ENCODE measurements at places on chromosomes 1 and 21.

DNA sequence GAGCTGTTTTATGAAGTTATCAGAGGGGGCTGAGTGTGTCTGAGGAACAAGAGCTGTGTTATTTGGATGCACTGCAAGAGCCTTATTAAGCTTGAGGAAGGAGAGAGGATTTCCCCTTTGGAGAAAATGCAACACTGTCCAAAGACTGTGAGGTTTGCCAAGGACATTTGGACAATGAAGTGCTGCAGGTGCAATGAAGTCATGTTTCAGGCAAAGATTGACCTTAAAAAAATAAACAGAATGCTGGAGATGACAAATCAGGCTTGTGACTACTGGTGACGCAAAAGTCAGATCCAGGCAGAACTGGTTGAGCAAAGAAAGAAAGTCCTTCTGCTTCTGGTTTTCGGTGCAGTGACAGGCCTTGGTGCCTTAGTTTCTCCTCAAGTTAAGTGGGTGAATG, 125.2 kb upstream of the KIAA0040 start:
- DNase-seq: no peak

- no peak for DNase-seq
Observed at GRCh38 chr1:201739492-201740085, 89.4 kb upstream of the IPO9 start.

DNA sequence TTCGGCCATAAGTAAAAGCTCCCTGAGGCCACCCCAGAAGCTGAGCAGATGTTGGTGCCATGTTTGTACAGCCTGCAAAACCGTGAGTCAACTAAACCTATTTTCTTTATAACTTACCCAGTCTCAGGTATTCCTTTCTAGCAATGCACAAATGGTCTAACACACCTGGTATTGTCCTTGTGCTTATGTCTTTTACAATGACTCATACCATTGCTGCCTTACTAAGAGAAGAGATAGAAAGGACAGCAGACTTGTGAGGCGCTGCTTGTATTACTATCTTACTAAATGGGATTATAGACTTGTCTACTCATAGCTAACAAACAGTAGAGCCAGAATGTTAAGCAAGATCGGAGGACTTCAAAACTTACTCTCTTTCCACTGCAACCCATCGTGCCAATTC, 18.5 kb upstream of the CYYR1 start:
- DNase-seq: no peak

DNA sequence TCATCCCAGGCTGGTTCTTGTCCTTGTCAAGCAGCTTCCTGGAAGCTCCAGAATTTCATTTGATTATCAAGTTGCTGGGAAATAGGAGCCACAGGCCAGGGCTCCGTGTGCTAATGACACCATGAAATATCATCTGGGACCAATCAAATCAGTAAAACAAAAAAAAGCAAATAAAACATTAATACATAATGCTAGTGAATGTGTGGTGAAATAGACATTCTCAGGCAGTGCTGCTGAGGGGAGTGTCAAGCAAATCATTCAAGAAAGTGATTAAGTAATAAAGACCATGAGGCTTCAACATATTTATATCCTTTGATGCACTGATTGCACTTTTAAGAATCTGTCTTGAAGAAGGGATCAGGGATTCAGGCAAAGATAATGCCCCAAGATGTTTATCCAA, 213.7 kb downstream of the MATN1 start:
- no peak for DNase-seq

DNA sequence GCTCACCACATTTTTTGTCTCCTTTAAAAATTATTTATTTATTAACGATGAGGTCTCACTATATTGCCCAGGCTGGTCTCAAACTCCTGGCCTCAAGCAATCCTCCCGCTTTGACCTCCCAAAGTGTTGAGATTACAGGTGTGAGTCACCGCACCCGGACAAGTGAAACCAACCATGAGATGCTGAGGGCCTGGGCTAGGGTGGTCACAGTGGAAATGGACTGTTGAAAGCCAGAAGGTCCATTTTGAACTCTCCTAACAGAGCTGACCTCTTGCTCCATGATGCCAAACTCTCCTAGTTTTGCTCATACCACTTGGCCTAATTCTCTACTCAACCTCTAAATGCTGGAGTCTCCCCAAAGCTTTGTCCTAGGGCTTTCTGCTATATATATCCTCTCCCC, 109.1 kb downstream of the SLC45A1 start:
- no peak for DNase-seq

GRCh38 chr1:236850077-236850979, 55.2 kb downstream of the MTR start:
- no peak for DNase-seq

DNA sequence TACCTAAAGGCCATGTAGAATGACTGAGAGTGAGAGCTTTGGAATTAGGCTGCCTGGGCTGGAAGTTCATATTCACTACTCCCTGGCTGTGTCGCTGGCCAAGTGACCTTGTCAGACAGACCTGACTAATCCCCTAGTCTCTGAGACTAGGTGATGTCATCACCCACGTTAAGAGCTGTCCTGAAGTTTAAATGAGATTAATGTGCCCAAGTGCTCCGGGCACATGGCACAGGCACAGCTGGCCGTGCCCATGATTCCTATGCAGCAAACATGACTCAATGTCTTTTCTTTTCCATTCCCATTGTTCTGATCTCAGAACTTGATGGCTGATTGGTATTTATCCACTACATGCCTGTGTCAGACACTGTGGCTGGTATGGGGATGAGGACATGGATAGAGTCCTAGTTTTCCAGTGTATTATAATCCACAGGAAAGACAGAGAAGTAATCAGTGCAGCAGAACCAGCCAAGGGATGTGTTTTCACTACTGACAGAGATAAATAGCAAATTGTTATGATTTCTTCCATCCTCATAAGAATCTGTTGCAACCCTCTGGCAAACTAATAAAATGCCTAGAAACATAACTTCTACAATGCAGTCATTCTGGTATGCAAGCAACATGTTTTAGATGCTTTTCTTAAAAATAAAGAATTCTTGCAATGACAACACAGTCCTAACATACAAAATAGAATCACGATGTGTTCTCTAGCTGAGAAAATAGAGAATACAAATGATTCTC, 180.9 kb downstream of the PCP4 start:
- no peak for DNase-seq

DNA sequence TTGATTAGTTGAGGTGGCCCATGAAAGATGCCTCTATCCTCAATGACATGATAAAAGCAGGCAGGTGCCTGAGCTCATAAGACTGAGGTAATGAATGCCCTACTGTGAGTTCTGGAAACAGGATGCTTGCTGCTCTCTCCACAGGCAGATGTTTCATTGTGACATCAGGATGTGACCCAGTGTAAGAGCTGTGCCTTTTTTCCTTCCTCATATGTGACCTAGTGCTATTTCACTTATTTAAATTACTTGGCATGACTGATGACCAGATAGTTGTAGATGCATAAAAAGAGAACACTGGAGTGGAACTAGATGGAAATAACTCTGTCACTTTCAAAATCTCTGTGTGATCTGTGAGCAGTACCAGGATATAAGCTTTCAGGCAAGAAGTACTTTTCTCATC, 31.9 kb downstream of the KIF14 start:
- DNase-seq: no peak

DNA sequence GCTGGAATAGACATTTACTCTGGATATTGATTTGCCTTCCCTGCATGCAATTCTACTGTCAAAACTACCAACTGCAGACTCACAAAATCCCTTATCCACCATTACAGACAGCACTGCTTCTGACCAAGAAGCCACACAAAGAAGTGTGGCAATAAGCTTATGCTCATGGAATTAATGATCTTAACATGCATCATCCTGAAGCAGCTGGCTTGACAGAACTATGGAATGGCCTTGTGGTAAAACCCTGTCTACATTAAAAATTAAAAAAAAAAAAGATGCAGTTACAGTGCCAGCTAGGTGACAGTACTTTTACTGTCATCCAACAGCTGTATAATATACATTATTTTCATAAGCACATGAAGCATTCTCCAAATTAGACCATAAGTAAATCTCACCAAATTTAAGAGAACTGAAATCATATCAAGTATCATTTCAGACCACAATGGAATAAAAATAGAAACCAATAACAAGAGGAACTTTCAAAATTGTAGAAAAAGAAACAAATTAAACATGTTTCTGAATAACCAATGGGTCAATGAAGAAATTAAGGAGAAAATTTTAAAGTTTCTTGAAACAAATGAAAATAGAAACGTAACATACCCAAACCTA, 70.7 kb downstream of the SCMH1 start:
- DNase-seq: no peak

- no peak for DNase-seq
Observed at GRCh38 chr1:204222764-204223055, 8.9 kb upstream of the GOLT1A start.

- DNase-seq: no peak
Observed at GRCh38 chr1:92791487-92792066, 6.7 kb upstream of the EVI5 start.

DNA sequence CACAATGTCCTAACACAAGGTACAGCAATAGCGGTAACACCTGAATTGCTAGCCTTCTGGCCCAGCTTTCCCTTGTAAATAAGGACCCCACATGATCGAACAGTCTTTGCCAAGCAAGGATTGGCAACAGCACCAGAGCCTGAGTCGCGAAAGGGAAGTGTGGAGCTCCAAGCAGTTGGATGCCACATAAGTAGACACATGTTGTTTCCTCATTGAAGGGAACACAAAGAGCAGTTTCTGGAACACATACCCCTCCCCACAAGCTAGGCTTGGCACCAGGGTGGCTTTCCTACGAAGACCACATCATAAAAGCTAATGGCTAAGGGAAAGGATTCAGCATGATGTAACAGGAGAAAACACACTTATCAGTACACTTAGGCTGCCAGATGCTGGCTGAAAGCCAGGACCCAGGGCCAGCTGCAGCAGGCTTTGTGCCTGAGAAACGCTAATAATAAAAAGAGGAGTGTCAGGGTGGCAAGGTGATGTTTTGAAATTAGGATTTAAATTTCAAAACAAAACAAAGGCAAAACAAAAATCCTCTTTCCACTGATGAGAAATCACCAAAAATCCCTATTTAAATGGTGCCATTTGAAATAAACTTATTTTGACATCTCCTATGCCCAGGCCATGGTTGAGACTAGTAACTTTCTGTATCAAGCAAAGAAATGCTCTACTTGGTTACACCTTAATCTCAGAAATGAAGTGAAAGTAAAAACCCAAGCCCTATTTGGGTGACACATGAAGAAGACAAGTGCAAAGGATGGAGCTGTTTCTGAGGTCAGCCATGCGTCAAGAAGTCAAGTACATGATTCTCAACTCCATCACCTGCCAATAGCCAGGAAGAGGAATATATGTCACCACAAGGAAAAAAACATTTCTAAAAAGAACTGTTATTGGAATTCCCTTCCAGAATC, 11.9 kb upstream of the CPLANE2 start:
- no peak for DNase-seq

DNA sequence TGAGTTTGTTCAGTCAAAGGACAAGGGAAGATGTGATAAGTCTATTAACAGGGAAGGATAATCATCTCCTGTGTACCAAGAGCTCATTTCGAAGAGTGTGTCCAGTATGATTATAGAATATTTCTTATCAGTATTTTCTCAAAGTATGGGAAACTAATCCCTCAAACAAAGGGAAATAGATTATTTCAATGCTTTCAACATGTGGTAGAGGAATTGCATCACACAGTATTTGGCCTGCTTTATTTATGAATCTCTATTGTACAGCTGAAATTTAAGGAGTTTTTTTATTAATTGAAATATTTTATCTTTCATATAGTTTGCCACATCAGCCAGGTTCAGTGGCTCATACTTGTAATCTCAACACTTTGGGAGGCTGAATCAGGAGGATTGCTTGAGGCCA, 151.0 kb downstream of the CLEC20A start:
- DNase-seq: no peak

GRCh38 chr1:17729248-17729647, 25.9 kb upstream of the ACTL8 start:
- no peak for DNase-seq

DNA sequence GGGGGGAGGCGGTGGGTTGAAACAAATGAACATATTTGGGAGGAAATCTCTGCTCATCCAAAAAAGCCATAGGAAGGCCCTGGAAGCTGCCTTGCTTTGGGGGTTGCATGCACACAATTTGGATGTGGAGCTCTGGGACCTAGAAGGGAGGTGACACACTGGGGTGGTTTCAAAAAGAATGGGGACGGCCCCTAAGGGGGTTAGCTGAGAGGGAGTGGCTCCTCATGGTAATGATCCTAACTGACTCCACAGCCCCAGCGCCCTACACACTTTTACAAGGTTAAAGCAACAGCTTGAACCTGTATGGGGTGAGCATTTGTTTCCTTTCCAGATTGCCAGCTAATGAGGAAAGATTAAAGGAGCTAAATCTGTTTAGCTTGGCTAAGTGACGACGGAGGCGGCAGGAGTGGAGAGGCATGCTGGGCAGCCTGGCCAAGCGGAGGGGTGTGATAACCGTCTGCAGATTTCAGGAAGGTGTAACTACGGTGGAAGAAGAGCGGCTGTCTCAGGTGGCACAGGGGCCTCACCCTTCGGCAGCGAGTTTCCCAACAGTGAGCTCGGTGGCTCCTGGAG, 107.3 kb downstream of the RNF220 start:
- no peak for DNase-seq

- no peak for DNase-seq
Observed at GRCh38 chr1:150302338-150302737, 8.7 kb downstream of the MRPS21 start.

- no peak for DNase-seq
Observed at GRCh38 chr1:119873135-119874015, 22.9 kb downstream of the ADAM30 start.

GRCh38 chr1:32172621-32173245, 6.7 kb upstream of the TXLNA start:
- DNase-seq: no peak

- DNase-seq: no peak
Observed at GRCh38 chr1:25037174-25038074, 107.3 kb upstream of the RUNX3 start.

DNA sequence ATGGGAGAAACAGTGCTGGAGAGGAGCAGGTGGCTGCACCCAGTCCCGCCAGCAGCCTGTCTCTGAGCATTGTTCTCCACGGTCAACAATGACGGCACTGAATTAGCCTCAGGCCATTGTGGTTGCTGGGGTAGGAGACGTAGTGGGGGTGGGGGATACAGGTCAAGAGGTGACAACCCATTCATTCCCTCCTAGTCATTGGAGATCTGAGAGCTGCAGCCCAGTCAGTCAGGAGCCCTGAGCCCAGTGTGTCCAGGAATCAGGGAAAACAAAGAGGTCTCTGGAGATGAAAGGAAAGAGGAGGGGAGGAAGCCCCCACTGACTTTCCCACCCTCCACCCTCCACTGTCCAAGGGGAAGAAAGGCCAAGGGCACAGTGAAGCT, 15.3 kb downstream of the SMIM12 start:
- no peak for DNase-seq

All from amniotic stem cell (primary cell).